ENCODE measurements at places on chromosomes 5 and 9.

GRCh38 chr5:149437391-149438040 lies 58.4 kb upstream of the IL17B start:
- DNase-seq = no peak

DNA sequence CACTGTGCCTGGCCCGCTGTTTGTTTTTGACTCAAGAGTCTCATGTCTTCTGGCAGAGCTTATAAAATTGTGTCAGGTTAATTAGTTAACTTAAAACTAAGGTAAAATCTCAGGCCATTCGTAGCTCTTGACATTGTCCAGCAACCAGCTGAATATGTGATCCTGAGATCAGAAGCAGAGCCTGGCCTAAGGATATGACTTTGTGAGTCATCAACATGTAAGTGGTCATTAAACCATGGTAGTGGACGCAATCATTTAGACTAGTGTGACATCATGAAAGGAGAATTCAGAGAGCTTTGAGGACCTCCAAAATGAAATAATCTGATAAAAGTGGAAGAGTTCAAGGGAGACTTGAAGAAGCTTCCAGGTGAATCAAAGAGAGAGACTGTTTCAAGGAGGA lies 23.3 kb downstream of the SPZ1 start:
- DNase-seq = no peak

DNA sequence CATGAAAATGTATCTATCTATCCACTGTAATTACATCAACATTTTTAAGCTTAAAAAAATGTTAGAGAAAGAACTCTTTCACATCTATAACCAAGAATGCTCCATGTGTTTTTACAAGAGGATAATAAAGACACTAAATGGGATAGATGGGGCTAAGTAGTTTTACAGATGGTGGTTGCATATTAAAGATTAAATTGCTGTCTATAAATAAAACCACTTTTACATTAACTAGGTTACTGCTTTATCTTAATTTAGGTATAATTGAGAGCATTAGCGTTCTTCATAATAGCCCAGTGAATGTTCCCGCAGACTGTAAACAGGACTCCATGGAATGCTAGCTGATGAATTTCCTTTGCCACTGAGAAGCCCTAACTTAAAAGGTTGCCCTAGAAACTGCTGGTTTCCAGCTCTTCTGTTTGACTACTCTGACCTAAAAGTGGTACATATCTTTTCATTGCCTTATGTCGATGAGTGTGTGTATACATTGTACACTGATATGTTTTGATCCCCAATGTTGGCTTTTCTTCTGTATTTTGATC lies 117.9 kb downstream of the SGCD start:
- no peak for DNase-seq

- DNase-seq = peak; percentile 63
Observed at GRCh38 chr9:80156756-80157472, 585.1 kb downstream of the TLE4 start.

GRCh38 chr9:91006046-91006445 lies 204.4 kb downstream of the SYK start:
- DNase-seq = no peak

DNA sequence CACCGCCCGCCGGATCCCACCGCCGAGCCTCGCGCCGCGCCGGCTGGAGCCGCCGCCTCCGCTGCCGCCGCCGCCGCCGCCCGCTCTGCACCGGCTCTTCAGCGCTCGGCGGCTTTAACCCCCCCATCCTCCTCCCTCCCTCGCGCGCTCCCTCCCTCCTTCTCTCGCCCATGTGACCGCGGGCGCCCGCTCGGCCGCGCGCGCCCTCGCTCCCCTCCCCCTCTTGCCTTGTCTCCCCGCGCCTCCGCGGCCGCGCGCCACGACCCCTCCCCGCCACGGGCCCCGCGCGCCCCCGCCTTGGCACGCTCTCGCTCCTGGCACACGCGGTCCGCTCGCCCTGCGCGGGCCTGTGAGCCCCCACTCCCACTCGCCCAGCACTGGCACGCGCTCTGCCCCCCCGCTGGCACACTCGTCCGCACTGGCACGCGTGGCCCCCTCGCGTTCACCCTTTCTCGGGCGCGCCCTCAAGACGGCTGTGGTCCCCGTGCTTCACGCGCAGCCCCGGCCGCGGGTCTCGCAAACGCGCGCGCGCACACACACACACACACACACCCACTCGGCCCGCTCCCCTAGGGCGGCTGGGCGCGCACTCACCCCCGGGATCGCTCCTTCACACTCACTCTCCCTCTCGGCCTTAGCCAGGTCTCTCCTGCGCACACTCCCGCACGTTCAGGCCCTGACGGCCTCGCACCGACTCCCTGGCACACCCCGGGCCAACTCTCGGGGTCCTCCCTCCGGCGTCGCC lies at the start of gene CNTFR:
Gene CNTFR, minus strand, starts transcription at position 89 of the 745 bp plus-strand sequence. CDS start 20,743 bp downstream, outside the sequence.
- peak; percentile 58 for DNase-seq

DNA sequence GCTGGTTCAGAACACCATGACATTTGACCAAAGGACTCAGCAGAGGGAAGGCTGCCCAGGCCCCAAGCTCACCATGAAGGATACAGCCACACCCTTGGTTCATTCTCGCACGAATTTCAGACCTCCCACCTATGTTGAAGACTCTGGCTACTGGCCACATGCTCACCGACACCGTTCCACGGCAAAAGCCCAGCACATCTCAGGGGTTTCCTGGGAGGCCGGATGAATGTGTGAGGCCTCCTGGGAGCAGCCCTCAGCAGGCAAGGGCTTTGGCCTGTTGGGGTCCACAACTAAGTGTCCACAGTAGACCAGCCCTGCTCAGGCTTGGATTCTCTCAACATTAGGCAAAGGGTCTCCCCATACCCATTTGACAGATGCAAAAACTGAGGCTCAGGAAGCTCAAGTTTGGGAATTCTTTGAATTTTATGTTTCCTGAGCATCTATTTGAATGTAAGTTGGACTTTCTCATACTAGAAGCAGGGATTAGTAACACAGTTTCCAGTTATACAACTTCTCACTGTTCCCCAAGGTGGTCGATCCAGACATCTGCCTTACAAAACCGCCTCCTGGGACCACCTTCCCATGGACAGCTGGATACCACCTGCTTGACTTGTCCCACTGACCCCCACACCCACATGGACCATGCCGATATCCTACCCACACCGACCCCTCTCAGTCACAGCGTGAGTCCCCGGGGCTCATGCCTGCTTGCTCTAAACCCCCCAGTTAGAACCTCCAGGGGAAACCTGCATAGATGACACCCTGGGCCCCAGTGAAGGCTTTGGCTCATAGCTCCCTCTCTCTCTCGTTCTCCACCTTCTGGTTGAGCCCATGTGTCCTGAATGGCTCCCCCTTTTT lies 27.9 kb downstream of the CCT5 start:
- no peak for DNase-seq

DNA sequence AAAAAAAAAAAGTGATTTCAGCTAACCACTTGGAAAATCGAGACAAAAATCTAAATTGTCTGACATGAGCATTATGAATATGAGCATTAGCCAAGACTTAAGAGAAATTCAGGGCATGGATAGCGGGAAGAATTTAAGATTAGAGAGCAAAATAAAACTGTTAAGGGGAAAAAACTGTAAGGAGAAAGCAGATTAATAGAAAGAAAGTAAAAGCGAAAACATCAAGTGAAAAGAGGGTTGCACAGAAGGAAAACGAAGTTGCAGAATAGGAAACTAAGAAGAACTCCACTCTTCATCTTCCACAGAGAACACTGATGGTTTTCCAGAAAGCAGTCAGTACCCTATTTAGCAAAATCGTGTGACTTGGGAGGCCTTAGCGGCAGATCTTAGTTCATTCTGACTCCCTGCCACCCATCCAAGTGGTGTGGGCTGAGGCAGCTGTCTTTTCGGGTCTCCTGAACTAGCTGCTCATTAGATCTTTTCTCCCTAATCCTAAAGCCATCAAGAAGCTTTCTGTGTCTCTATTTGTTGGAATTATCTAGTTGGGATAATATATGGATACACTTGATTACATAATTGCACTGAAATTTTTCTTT lies 3.7 kb downstream of the NIM1K start:
- DNase-seq = no peak

DNA sequence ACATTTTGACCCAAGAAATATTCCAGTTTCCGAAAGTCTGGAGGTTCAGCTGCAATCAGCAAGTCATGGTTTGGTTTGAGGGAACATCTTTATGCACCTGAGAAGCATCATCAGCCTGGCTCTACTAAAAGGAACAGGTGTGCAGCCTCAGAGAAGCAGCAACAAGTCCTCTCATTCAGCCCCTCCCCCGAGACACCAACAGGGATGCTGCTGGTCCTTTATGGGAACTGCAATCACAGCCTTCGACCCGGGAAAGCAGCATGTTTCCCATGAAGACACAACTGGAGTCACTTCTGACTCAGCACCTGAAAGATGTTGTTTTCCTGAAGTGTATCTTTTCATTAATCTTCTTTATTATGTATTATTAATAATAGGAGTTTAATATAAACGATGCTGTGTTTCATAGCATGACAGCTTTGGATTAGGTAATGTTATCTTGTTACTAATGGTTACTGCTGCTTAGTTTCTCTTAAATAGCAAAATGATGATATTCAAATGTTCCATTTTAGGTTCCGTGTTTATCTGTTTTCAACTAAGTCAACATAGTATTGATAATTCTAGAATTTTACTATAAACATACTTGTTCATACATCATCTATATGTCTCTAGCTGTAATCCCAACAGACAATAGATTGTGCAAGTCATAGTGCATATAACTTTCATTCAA lies 15.6 kb upstream of the NREP start:
- DNase-seq = no peak

DNA sequence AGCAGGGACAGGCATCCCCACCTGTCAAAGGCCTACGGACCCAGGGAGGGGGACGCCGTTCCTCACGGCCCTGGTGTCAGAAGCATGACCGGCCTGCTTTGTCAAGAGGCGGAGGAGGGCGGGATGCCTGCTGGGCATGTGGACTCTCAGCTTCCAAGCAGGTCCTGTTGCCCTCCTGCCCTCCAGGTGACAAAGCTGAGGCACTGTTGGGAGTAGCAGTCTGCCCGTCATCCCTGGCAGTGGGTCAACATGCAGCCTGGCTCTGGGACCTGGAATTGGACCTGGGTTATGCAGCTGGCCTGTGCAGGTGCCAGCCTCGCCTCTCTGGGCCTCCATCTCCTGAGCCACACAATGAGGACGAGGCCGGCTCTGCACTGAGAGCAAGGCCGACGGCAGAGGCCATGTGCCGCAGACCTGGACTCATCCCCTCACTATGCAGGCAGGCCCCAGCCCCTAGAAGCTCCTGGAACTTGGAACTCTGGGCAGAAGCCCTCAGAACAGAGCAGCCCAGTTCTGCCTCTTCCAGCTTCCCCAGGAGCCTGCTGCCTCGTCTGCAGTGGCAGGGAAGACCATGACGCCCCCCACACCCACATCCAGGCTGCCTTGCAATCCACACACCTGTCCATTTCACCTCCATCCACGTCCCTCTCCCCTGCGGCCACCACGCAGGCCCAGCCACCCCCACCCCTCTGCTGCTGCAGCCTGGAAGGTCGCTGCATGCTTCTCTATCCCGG lies 20.8 kb upstream of the FCN1 start:
- no peak for DNase-seq

- DNase-seq = no peak
Observed at GRCh38 chr5:167969998-167970397, 321.4 kb upstream of the WWC1 start.

DNA sequence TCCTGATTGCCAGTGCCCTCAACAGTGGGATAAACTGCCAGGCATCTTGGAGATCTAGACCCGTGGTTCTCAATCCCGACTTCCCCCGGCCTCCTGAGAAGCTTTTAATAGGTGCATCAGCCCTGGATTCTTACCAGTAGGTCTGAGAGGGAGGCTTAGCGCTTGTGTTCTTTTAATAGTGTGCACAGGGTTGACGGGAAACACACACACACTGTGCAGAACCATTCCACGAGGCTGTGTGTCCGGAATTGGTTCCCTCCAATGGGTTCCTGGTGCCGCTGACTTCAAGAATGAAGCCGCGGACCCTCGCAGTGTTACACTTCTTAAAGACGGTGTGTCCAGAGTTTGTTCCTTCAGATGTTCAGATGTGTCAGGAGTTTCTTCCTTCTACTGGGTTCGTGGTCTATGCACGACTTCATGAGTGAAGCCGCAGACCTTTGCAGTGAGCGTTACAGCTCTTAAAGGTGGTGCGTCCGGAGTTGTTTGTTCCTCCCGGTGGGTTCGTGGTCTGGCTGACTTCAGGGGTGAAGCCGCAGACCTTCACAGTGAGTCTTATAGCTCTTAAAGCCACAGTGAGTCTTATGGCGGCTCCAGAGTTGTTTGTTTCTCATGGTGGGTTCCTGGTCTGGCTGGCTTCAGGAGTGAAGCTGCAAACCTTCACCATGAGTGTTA lies 46.6 kb upstream of the PRSS3 start:
- DNase-seq = no peak

- no peak for DNase-seq
Observed at GRCh38 chr5:101278011-101278687, 375.1 kb upstream of the ST8SIA4 start.

- DNase-seq = no peak
Observed at GRCh38 chr9:89311346-89312221, 589 bp downstream of the CKS2 start.

- DNase-seq = no peak
Observed at GRCh38 chr9:70152350-70152749, 106.4 kb upstream of the SMC5 start.

GRCh38 chr5:72597456-72597948 lies 90.3 kb upstream of the ZNF366 start:
- DNase-seq = no peak

DNA sequence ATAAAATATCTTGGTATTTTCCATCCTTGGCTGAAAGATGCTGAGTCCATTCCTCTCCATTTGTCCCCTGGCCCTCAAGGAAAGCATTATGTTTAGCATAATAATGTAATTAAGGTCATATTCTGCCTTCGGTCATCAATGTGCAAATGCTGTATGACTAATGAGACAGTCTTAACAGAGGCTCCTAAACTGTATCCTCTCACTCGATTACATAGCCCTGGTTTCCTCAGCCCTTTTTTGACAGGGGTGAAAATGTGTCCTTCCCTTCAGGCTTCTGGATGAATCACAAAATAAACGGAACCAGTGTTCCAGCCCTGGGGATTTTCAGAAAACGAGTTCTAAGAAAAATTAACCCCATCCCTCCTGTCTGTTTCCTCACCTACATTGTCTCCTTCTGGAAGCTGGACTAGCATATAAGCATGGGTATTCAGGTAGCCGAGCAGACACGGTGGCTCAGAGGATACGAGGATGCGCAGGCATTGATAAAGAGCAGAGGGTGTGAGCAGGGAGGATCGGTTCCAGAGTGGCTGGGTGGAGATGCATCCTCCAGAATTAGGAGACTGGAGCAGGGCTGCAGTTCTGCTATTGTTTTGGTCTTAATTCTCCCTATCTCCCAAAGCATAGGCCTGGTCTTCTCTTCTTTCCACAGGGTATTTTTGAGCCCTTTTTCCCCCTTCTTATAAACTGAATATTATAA lies 742.9 kb downstream of the TLR4 start:
- DNase-seq = no peak

Measured in NCI-H526 treated with DMSO at 0.1 percent for 48 hours (cell line).